T-helper 17 cell (primary cell): ENCODE measurements at places on chromosomes 1 and 21. TPM values are rescaled to one million over a fixed set of nuclear protein-coding genes. Genes with fewer than 3 reads are reported as not detected.

GRCh38 chr1:201816309-201816854 lies 12.6 kb upstream of the IPO9 start:
- no peak for DNase-seq

GRCh38 chr1:38991638-38992411 lies 749 bp downstream of the AKIRIN1 start:
- DNase-seq, result no peak

GRCh38 chr1:41535716-41536115 lies 51.2 kb upstream of the EDN2 start:
- DNase-seq, result no peak

DNA sequence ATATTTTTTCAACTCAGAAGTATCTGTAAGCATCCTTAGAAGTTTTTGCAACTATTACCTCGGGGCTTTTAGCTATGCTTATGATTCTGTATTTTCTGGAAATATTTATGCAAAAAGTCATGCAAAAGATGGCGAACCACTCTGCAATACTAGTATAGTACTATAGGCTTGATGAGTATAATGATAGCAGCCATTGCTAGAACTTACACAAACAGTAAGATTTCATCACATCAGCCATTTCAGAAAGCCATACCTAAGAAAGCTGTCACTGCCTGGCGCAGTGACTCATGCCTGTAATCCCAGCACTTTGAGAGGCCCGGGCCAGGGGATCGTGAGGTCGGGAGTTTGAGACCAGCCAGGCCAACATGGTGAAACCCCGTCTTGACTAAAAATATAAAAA lies 227.1 kb downstream of the LRRC7 start:
- DNase-seq, result no peak

The CCDC181 gene
- not detected for total RNA-seq

The GCSAML gene
- total RNA-seq, result 1.7 TPM

The COL16A1 gene
- not detected for total RNA-seq

The SPAG17 gene
- total RNA-seq, result not detected

The PADI1 gene
- not detected for total RNA-seq

The GPX7 gene
- 13.4 TPM for total RNA-seq

The MX2 gene
- total RNA-seq, result 86.4 TPM
